ENCODE measurements at places on chromosomes 2 and 18. TPM values are rescaled to one million over a fixed set of nuclear protein-coding genes. Genes with fewer than 3 reads are reported as not detected.

GRCh38 chr18:76956648-76957047 is 134.3 kb downstream of the ZNF236 start:
- DNase-seq, result no peak

- no peak for DNase-seq
These were observed 36.9 kb downstream of the TBC1D8 start for GRCh38 chr2:101114268-101114783.

DNA sequence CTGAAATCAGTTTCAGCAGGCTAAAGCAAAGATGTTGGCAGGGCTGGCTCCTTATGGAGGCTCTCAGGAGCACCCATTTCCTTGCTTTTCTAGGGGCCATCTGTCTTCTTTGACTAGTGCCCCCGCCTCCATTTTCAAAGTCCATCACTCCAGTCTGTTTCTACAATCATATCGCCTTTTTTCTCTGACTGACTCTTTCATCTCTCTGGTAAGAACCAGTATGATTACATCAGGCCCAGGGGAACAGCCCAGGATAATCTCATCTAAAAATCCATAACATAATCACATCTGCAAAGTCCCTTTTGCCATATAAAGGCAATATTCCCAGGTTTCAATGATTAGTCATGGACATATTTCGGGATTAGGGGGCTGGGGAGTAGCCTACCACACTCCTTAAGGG is 57.0 kb downstream of the CUL3 start:
- no peak for DNase-seq

GRCh38 chr2:130827502-130828251 is 9.0 kb upstream of the ARHGEF4 start:
- DNase-seq, result peak; percentile 75

The MALT1 gene
- 19.0 TPM for total RNA-seq

DNA sequence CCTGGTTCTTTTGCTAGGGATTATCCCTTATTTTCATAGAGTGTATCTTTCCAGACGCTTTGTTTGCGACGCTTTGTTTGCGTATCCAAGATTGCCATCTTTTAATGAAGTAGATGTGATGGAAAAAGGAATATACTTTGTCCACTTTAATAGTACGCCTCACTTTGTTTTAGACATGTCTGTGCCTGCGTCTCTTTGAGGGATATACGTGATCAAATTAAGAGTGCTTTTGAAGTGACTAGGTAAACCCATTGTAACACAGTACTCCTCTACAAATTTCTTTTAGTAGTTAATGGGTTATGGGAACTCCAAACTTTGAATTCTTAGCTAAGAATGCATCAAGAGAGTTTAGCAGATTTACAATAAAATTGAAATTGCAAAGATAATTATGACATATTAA is 27.9 kb downstream of the ACSL3 start:
- DNase-seq, result no peak

The ALK gene
- not detected for total RNA-seq

- no peak for DNase-seq
These were observed 46.4 kb upstream of the RNF152 start for GRCh38 chr18:61939046-61939674.

The UGT1A7 gene
- 20.3 TPM for total RNA-seq

The TMEM178A gene
- total RNA-seq, result 2.9 TPM

The PCARE gene
- not detected for total RNA-seq

The GPR45 gene
- not detected for total RNA-seq

GRCh38 chr18:76306685-76307292 is 188.3 kb downstream of the ZNF516 start:
- no peak for DNase-seq

GRCh38 chr2:133369901-133370658 is 198.2 kb downstream of the NCKAP5 start:
- no peak for DNase-seq

- DNase-seq, result no peak
These were observed 121.4 kb upstream of the HS6ST1 start for GRCh38 chr2:128439791-128440665.

The LPIN1 gene
- total RNA-seq, result 43.1 TPM

- no peak for DNase-seq
These were observed 9.6 kb downstream of the CYRIA start for GRCh38 chr2:16655905-16656642.

DNA sequence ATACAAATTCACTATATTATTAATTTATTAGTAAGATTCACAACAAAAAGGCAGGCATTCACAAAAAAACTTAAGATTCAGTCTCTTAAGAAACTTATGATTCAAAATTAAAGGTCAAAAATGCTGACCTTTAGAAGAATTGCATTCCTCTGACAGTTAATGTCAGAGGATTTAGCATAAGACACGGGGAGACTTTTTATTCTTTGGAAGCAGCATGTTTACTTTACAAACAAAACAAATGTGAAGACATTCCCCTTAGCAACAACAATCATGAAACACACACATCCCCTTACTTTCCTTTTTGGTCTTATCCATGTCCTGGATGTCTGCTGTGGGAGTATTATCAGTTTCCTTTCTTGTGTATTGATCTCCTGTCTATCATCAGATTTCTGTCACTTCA is 117.1 kb downstream of the RAD51AP2 start:
- DNase-seq, result no peak

The FAM110C gene
- total RNA-seq, result 21.1 TPM

DNA sequence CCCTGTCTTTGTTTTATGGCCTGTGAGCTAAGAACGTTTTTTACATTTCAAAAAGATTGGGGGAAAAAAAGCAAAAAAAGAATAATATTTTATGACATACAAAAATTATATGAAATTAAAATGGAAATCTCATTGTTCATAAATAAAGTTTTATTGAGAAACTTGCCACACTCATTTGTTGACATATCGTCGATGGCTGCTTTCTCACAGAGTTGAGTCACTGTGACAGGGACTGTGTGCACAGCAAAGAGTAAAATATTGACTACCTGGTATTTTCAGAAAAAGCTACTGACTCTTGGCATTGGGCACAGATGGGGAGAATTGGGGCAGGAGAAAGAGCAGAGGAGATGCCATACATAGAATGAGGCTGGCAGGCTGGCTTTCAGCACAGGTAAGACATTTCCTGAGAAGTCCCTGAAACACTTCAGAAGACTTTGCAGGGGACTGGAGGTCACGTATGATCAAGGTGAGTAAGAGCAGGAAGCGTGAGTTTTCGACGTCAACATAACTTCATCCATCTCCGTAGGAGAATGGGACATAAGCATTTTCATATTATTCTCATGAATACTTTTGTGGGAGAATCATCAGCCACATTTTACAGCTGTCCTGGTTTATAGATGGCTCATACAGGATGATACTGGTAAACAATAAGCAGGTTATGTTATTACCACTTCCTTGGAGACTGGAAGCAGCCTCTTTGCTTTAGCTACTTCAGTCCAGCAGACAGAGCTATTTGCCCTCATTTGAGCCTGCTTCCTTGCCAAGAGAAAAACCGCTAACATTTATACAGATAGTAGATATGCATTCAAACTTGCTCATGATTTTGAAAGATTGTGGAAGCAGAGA is 32.5 kb upstream of the PUM2 start:
- DNase-seq, result no peak

DNA sequence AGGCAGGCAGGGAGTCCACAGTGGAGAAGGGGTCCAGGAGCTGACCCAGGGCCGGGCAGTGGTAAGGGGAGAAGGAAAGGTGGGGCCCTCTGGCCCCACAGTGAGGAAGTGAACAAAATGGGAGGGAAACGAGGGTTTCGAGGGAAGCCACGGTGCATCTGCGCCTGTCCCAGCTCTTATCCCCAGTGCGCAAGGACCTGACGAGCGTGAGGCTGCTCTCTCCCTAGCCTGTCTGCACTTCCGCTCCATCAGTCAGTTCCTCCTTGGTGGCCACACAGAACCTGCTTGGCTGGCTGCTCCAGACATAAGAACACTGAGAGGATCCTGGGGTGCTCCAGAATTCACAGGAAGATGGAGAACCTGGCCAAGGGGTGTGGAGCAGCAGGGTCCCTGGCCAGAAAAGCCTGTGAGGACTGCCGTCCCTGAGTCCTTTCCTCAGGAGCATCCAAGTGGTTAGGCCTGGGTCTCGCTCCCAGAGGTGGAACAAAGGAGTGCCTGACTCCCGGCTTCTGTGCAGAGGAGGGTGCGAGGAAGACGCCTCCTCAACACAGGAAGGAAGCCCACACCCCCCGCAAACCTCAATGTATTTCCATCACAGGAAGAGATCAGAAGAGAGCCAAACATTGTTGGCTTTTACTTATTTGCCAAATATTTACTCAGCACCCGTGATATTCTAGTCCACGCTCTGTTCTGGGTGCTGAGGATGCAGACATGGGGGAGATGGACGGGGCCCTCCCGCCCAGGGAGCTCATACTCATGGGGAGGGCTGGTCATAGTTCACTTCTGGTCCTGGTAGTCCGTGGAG is 43.7 kb upstream of the SEMA4C start:
- DNase-seq, result no peak
